Hepatocyte (in vitro differentiated cells): ENCODE measurements at places on chromosomes 12 and 14. TPM values are rescaled to one million over a fixed set of nuclear protein-coding genes. Genes with fewer than 3 reads are reported as not detected.

Gene SRSF9
- 263 and 312 TPM in 2 replicates for polyA plus RNA-seq

Gene MMP17
- 0.42 and 0.78 TPM in 2 replicates for polyA plus RNA-seq

Gene ATP6V1D
- polyA plus RNA-seq = 132 and 145 TPM in 2 replicates

- H3K4me3 ChIP-seq = no peak overlapping the region
- DNase-seq = no peak
- H3K36me3 ChIP-seq = peaks cover 3% of the 10 kb centered on the region
- no peaks in the 10 kb centered on the region for H3K27me3 ChIP-seq
- H3K4me1 ChIP-seq = no peaks in the 10 kb centered on the region
These were observed 13.2 kb upstream of the BMAL2 start for GRCh38 chr12:27319409-27319808.

- H3K4me1 ChIP-seq = peaks cover 6% of the 10 kb centered on the region
- H3K27ac ChIP-seq = no peak overlapping the region
- no peaks in the 10 kb centered on the region for H3K36me3 ChIP-seq
- DNase-seq = no peak
- no peaks in the 10 kb centered on the region for H3K27me3 ChIP-seq
- H3K4me3 ChIP-seq = no peak overlapping the region
These were observed 4.3 kb downstream of the CRACR2A start for GRCh38 chr12:3748620-3749019.

DNA sequence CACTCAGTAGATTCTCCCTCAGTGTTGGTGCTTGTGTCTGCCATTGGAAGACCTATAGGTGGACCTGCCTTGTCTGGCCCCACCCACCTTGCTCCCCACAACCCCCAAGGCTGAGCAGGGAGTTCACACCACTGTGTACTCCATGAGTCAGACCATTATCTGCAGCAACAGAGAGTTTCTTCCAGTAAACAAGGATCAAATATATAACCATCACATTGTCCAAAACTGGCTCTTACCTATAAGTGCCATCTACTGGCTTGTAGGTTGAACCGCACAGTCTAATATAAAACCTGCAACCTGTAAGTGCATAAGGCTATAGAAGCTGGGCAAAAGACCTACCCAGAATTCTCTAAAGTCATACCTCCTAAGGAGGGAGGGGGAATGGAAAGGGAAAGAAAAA lies 7.9 kb downstream of the TAS2R13 start:
- H3K4me3 ChIP-seq = no peak overlapping the region
- peaks cover 4% of the 10 kb centered on the region for H3K4me1 ChIP-seq
- no peaks in the 10 kb centered on the region for H3K27me3 ChIP-seq
- H3K27ac ChIP-seq = no peak overlapping the region
- no peaks in the 10 kb centered on the region for H3K36me3 ChIP-seq

DNA sequence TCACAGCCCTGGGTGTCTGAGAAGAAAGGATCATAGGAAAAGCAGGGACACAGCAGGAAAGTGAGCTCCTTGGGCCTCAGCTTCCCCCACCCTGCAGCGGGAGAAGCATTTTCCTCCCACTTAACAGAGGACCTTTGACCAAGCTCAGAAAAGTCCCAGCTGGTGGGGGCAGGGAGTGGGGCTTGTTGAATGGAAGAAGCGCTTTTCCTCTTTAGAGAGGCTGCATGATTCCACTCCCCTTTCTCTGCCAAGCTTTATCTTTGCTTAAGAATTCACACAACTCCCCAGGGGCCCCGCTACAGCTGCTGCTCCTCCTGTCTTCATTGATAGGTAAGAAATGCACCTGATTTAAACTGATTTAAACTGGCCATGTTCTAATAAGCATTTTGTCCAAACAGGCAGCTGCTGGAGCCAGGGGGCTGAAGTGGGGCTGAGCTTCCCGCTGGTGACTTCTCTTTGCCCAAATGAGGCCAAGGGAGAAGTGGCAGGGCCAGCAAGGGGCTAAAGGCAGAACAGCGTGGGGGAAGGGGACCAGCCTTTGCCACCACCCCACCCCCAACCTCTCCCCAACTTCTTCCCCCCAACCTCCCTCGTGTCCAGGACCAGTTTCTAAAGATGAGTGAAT lies 1.7 kb upstream of the PAPLN start:
- peaks cover 60% of the 10 kb centered on the region for H3K4me1 ChIP-seq
- H3K27me3 ChIP-seq = peaks cover 30% of the 10 kb centered on the region
- no peaks in the 10 kb centered on the region for H3K36me3 ChIP-seq
- H3K4me3 ChIP-seq = no peak overlapping the region
- DNase-seq = peak; percentile 77
- H3K27ac ChIP-seq = peak overlapping the region; percentile 73
